ENCODE measurements at places on chromosomes 5 and 9.
A peak's percentile ranks its signal among the peaks of the same experiment; 100 is the strongest.

DNA sequence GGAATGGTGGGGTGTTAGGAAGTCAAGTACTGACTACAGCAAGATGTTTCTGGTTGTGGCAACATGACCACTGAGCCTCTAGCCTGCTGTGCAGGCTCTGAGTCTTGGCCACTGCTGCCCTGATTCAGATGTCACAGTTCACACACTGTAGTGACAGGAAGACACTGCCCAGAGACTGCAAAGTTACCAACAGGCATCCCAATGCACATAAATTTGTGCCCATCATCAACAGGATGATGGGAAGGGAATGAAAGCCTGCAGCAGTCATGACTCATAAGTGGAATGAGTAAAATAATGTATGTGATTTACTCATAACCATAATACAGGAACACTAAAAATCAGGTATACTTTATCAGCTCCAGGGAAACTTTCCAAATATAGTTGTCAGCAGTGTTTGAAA, 251.6 kb upstream of the HAPLN1 start:
- DNase-seq: no peak

DNA sequence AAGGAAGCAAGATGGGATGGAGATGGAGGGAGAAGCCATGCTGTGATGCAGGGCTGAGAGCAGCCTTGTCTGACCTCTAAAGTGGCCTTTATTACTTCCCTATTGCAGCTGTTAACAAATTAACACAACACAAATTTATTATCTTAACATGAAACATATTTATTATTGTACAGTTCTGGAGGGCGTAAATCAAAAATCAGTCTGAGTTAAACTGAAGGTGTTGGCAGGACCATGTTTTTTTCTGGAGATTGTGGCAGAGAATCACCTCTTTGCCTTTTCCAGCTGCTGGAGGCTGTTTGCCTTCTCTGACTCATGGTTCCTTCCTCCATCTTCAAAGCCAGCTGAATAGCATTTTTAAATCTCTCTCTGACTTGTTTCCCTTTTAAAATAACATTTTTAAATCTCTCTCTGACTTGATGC, 7.2 kb upstream of the MCC start:
- DNase-seq: no peak

- peak; percentile 38 for DNase-seq
These were observed 184.2 kb upstream of the TMEM161B start for GRCh38 chr5:88452820-88453219.

DNA sequence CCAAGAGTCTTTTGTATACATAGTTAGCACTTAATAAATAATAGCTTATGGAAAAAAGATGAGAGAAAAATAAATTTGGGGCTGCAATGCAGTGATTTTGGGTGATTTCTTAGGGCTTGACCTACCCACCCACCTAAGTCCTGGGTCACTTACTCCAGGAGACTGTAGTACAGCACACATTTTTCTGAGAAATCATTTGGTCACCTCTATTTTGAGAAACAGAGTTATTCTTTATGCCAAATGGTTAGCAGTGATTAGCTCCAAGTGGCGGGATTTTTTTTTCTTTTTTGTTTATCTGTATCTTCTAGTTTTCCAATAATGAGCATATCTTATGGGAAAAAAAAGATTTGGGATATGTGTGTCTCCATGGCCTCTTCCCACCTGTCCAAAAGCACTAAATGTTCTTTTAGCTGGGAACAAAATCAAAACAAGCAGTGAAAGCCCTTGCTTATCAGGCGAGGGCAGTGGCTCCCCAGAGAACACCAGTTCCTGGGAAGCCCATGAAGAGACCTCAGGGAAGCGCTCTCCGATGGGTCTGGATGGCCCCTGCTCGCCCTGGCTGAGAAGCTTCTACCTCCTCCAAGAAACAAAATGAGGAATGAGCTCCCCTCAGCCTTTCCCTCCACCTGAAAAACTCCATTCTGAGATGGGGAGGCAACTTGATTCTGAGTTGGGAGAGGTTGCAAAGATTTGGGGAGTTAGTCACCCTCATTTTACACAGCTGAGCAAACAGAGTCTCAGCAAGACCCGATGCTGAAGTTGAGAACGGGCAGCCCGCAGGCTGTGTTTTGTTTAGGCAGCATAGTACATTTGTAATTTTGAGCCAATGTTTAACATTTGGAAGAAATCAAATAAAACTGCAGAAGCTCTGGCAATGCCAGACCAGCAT, 69.9 kb downstream of the CYFIP2 start:
- DNase-seq: no peak

DNA sequence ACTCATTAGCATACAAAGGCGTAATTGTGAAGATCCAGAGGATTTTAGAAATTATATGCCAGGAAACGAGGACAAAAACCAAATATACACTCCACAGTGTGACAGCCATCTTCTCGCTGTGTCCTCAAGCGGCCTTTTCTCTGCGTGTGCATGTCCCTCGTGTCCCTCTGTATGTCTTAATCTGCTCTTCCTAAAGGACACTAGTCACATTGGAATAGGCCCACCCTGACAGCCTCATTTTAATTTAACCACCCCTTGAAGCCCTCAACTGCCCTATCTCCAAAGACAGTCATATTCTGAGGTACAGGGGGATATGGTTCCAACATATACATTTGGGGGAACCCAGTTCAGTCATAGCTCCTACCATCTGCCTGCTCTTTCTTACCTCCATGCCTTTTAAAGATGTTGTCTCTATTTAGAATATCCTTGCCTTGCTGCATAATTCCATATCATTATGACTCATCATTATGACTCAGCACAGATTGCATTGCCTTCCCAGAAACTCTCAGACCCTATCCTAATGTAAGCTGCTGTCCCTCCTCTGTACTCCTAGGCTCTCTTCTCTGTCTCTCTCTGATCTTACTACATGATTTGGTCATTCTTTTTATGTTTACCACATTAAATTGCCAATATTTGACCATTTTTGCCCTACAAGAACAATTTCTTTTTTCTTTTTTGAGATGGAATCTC, 210.9 kb downstream of the AOPEP start:
- peak; percentile 83 for DNase-seq

DNA sequence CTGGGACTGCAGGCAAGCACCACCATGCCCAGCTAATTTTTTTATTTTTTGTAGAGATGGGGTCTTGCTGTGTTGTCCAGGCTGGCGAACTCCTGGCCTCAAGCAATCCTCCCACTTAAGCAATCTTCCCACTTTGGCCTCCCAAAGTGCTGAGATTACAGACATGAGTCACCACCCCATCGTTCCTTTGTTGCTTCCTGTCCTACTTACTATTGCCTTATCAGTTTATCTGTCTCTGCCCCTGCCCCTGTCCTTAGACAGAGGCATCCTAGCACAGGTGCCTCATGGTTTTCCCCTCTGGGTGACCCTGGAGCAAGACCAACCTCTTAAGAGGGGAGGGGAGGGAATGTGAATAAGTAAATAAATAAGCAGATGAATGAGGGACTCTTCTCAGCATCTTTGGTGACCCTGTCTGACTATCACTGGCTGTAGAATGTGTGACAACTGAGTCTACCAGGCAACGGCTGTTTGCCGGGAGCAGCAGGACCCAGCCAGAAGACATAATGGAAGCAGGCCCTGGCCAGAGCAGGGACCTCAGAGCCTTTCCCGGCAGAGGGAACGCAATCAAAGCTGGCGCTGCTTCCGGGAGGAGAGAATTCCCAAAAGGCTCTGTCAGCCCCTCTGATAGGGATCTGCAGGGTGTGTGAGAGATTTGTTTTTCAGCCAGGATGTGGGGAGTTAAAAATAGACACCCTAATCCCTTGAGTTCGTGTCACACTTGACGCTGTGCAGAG, 43.8 kb upstream of the DAB2IP start:
- no peak for DNase-seq

GRCh38 chr9:125707472-125707804, 430 bp upstream of the MAPKAP1 start:
- DNase-seq: no peak

- no peak for DNase-seq
These were observed 27.6 kb downstream of the ATP10B start for GRCh38 chr5:160824301-160825001.

GRCh38 chr9:135410421-135410820, 69.2 kb upstream of the PPP1R26 start:
- no peak for DNase-seq

GRCh38 chr9:99368341-99369326, 146.6 kb downstream of the SEC61B start:
- DNase-seq: peak; percentile 45

DNA sequence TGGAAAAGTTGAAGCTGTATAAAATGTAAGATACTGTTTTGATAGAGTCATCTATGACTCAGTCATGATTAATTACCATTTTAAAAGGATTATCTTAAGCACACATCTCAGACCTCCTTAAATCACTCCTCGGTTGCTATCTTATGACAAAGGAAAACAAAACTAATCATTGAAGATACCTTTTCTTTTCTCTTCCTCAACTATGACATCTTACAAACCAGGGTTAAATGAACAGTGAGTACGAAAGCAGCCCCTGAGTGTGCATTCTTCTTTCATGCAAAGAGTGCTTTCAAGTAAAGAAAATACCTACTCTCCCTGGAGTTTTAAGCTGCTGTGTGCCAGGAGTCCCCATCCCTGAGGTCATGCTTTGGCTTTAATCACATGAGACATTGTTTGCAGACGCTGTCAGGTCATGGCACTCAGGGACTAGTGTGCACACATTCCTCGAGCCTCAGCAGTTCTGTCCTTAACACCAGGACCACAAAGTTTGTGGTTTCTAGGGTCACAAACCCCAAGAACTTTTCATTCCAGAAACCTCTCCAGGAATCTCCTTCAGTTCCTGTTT, 86.7 kb upstream of the ICE1 start:
- peak; percentile 49 for DNase-seq

DNA sequence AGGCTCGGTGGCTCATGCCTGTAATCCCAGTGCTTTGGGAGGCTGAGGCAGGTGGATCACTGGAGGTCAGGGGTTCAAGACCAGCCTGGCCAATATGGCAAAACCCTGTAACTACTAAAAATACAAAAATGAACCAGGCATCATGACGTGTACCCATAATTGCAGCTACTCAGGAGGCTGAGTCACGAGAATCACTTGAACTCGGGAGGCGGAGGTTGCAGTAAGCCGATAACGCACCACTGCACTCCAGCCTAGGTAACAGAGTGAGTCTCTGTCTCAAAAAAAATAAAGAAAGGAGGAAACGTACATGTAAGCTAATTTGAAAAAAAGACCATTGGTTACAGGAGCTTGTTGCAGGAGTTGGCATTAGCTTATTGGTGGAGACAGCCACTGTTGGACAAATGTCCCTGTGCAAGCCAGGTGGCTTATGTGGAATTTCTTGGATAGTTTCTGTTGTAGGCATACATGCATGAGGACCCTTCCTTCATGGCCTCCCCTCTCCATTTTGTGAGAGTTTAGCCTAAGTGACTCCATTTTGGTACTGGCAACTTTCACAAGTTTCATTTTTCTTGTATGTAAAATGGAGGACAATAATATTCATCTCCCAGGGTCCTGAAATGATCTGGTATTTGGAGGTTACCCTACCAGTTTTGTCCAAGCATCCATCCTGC, 16.8 kb upstream of the RAB14 start:
- no peak for DNase-seq

DNA sequence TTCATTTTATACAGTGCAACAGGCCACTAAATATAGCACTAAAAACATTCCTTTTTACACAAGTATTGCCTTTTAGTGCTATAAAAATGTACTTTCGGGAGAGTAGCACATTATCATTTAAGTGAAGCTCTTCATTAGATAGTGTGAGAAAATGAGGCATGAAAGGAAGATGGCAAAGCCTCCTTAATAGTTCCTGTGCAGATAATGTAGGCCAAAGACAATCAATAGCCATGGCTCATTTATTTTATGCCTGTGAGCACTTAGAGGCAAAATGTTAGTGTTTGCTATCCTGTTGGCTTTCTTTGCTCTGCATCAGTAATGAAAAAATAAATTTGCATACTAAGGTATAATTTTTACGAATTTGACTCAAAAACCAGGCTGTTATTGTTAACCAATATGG, 929.5 kb upstream of the C9orf72 start:
- no peak for DNase-seq

DNA sequence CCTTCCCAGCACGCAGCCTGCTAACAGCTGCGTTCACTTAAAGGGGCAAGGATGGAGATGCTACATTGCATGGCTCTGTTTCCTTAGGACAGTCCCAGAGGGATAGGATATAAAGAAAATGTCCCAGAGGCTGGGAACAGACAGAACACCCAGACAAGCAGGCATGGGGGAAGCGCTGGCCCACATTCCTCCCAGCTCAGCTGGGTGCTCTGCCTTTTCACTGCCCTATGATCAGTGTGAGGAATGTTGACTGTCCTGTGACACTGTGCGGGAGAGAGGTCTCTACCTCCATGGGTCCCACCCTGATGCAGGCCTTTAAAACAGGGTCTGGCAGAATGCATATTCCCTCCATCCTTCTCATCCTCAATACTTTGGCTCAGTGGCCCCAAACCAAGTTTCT, 459.4 kb upstream of the DMAC1 start:
- DNase-seq: no peak

- no peak for DNase-seq
These were observed 37.2 kb downstream of the OLFML2A start for GRCh38 chr9:124814164-124814535.

DNA sequence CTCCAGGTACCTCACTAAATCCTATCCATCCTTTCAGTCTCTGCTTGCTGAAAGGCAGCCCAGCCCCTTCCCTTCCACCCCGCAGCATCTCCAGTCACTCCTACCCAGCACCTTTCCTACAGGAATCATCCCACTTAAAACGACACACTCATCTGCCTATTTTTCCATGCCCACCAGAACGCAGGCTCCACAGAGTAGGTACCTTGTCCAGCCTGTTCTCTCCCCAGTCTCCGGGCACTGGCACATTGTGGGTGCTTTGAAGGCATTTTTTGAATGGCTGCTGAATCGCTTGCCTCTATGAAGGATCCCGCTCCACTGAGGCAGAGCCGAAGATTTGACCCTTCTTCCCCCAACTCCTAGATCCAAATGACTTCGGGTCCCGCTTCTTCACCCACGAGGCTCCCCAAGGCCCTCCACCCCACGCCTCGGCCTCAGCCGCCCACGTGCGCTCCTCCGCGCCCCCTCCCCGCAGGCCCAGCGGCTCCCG, 15.6 kb downstream of the LHX6 start:
- DNase-seq: no peak

DNA sequence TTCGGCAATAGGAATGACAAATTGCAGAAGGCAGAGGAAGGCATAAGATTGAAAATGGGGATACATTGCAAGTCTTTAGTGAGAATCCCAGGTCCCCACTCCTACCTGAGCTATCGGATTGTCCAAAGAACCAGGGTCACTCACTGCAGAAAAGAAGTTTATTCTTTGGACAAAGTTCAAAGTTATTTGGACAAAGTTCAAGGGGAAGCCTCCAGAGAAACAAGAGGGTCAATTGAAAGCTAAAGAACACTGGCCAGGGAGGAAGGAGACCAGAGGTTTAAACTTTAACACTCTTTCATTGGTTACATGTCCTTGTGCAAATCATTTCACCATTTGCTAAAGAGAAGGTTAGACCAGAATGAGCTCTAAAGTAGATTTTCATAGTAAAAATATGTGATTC, 5.2 kb upstream of the UHRF2 start:
- no peak for DNase-seq

GRCh38 chr5:103523319-103523718, 39.3 kb downstream of the NUDT12 start:
- no peak for DNase-seq

Data from astrocyte of the cerebellum (primary cell).